ENCODE measurements at places on chromosomes 5 and 9. TPM values are rescaled to one million over a fixed set of nuclear protein-coding genes. Genes with fewer than 3 reads are reported as not detected.
A peak's percentile ranks its signal among the peaks of the same experiment; 100 is the strongest.

TLR4 gene
- 11.0 TPM for total RNA-seq

ARID3C gene
- 0.45 TPM for total RNA-seq

FABP6 gene
- total RNA-seq: not detected

FREM1 gene
- not detected for total RNA-seq

CNTNAP3 gene
- 0.71 TPM for total RNA-seq

CBY3 gene
- not detected for total RNA-seq

EIF4EBP3 gene
- total RNA-seq: 1.6 TPM

HDAC3 gene
- 65.2 TPM for total RNA-seq

RNF224 gene
- 0.23 TPM for total RNA-seq

- no peak for DNase-seq
These were observed 720 bp downstream of the NUDT12 start for GRCh38 chr5:103561685-103562452.

GRCh38 chr5:93415819-93416218 lies 165.2 kb downstream of the NR2F1-AS1 start:
- DNase-seq: no peak

DNA sequence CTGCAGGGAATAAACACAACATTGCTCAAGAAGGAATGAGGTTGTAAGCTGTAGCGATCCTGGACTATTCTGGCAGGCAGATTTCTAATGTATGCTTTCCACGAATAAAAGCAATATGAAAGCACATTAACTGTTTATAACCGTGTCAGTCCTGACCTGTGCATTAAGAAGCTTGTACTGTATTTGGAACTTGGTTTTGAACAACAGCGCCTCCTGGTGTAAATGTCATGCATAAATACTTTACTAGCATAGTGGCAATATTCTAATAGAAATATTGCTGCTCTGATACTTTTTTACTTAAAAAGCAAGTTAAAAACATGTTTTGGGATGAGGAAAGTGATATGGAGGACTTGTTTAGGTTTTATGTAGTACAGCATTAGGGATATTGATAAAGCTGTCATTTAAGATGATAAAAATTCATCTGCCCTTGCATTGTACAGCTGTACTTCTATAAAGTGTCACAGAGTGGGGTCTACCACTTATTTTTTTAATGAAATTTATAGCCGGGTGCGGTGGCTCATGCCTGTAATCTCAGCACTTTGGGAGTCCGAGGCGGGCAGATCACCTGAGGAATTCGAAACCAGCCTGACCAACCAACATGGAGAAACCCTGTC lies 70.7 kb upstream of the GNE start:
- peak; percentile 71 for DNase-seq

DNA sequence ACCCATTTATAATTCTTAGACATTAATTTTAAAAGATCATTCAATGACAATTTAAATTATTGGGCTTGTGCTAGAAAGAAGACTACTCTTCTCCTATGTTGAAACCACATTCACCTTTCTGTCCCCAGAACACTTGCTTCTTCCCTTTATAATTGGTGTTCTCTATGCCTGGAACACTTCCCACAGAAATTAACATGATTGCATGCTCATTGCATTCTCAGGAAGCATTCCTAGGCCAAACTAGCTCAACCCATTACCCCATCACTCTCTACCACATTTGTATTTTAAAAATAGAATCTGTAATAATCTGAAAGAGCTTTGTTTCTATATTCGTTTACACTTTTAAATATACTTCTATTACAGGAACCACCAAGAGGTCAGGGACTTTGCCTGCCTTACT lies 184.7 kb downstream of the MEF2C start:
- no peak for DNase-seq

DNA sequence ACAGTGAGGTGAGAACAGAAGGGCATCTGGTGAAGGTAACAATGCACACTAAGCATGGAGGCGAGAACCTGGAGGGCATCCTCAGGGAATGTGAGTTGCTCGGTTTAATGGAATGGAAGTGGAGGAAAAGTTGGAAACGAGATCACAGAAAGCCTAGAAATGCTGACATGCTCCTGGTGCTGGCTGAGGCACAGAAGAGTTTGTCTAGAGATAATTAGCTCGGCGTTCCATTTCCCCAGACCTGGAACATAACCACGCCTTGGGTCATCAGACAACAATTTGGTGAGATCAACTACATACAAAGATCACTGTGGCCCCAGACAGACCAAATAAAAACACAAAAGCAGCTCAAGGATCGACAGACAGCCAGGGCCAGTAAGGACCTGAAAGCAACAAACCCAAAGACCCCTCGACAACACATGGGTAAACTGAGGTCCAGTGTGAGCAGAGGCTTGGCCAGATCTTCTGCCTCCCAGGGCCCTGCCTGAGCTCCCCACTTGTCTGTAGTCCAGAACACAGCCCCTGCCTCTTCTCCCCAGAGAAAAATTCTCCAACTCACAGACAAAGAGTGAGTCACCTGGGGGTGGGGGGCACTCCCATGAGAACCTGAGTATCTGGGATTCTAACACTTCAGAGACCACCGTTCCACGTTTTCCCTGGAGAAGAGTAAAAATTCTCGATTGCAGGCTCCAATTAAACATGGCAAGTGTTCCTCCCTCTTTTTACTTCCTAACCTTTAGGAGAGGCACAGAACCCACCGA lies 52.5 kb downstream of the SHB start:
- DNase-seq: peak; percentile 63

- DNase-seq: no peak
These were observed 50.2 kb upstream of the ZBTB43 start for GRCh38 chr9:126754436-126755316.

- DNase-seq: peak; percentile 52
These were observed 137.0 kb downstream of the PDE4D start for GRCh38 chr5:59756373-59757035.

DNA sequence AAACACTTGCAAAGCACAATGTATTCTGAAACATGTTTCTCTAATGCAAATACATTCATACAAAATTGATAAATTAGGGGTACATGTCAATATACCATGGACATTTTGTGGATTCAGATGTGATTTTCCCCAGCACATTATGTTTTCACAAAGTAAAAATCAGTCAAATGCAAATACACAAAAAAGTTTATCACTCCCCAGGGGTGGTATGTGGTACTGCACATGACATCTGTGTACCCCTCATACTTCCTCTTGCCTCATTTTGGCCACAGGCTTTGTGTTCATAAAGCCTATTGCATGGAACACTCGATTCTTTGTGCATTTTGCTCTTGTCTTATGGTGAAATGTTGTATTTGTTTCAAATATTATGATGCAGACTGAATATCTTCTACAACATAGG lies 116.8 kb upstream of the PDE4D start:
- no peak for DNase-seq

DNA sequence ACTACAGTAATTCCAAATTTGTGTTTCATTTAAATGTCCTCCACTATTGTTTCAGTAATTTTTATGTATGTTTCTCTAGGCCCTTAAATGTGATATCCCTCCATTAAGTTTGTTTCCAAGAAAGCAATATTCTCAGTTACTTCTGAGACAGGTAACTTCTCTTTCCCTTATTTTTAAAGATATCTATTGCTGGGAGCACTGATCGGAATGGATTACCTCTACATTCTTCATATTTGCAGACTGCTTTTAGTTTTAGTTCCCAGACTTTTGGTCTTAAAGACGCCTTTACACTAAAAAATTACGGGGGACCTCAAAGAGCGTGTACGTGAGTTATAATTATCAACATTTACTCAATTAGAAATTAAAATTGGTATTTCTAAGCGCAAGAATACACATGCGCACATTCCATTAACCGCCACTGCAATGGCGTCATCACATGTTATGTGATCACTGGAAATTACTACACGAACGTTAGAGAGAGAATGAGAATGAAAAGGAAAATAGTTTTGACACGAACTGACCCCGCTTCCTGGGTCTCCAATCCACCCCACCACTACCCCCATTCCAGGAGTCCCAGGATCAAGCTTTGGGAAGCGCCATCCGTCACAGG lies 519 bp upstream of the RAD50 start:
- DNase-seq: no peak

GRCh38 chr9:116733010-116733641 lies 46.0 kb downstream of the TRIM32 start:
- DNase-seq: no peak

DNA sequence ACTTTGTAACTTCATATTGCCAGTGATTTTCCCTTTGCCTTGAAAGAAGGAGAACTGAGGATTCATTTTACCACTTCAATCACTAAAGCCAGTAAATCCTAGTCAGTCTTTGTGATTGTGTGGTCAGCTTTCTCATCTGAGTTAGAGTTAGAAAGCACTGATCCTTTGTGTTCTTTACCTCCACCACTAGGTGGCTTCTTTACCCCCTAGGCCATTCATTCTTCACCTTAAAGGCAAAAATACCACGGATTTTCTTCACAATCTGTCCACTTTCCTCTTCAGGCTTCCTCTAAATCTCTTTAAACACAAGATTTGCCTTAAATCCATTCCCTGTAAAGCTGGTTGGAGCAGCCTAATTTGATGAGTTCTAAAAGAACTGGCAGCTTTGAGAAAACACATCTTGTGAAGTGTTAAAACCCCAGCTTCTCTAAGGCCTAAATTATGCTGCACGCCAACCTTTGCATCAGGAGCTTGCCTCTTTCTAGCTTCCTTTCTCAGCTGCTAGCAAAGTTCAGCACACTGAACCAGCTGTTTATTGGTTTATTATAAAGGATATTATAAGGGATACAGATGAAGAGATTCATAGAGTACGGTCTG lies 20.4 kb downstream of the BDP1 start:
- peak; percentile 30 for DNase-seq

GRCh38 chr9:108620767-108621166 lies 235.0 kb downstream of the ACTL7B start:
- peak; percentile 52 for DNase-seq

- DNase-seq: peak; percentile 10
These were observed 79.2 kb downstream of the PLK2 start for GRCh38 chr5:58380655-58381054.

DNA sequence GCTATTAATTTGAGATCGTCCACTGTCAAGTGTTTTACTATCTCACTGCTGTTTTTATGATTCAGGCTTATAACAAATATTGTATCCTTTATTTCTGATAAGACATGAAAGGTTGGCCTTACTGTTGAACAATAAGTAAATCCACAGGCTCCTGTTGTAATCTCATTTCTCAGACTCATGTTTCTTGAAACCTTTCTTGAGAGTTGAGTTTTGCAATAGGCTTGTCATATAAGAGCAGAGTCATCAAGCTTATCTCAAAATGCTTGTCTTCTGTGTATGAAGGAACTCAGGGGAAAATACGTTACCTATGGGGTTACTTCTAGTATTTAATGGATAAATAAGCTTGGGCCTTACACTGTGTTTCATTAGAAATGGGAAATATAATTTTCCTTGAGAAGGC lies 9.2 kb upstream of the TLX3 start:
- DNase-seq: no peak

DNA sequence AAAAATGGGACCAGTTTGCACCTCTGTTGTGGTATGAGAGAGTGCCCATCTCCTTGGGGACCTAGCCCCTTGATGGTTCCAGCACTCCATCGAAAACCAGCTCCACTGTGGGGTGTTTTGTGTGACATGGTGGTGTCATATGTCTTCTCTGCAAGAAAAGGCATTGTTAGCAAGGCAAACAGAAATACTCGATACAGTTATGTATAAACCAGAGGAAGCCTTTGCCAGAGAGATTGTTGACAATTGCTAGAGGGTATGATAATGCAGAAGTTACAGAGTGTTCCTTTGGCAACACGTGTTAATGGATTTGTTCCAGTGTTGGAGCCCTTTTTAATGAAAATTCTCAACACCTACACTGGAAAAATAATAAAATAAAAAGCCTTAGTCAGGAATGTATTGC lies 270.4 kb upstream of the DMRT1 start:
- DNase-seq: no peak

- no peak for DNase-seq
These were observed 4.6 kb downstream of the LMAN2 start for GRCh38 chr5:177346820-177347219.
